ENCODE measurements at places on chromosomes 3 and 15.

- DNase-seq, result no peak
Observed at GRCh38 chr3:17398959-17399551, 343.4 kb downstream of the TBC1D5 start.

DNA sequence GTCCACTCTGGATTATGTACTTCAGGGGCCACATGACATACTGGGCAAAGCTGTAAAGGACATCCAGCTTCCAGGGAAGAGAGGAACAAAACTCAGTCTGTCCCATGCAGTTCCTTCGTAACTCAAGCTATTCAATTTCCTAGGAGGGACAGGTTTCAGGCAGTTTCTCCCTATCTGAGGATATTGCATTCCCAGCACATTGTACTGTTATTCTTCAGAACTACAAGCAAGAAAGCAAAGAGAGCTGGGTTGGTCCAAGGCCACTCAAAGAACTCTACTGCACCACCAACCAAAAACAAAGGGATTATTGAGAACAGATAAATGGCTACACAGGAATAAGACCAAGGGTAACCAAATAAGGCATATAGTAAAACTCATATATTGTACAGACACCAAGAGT, 117.6 kb upstream of the ARL6 start:
- no peak for DNase-seq

GRCh38 chr3:52093756-52094545, 37.6 kb upstream of the DUSP7 start:
- no peak for DNase-seq

DNA sequence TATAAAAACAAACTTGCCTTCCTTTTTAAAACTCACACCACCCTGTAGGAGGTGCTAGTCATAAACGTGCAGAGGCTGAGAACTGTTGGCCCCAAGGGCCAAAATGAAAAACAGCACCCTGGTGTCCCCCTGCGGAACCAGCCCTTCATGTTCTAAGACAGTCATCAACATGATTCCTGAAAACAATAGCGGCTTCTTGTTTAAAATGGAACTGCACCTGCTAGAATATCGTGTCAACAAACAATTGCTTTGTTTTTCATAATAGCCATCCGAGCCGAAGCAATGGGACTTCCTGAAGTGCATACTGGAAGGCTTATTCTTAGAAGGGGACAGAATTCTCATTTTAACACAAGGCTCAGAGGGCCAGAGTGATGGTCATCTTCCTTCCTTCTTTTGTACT, 43.7 kb downstream of the MECOM start:
- DNase-seq, result no peak

Data from hematopoietic multipotent progenitor cell treated with erythropoietin and hydrocortisone succinate and interleukin-3 and kit ligand, for 4 days (in vitro differentiated cells).